ENCODE measurements at places on chromosomes 6 and 20.
A peak's percentile ranks its signal among the peaks of the same experiment; 100 is the strongest.

DNA sequence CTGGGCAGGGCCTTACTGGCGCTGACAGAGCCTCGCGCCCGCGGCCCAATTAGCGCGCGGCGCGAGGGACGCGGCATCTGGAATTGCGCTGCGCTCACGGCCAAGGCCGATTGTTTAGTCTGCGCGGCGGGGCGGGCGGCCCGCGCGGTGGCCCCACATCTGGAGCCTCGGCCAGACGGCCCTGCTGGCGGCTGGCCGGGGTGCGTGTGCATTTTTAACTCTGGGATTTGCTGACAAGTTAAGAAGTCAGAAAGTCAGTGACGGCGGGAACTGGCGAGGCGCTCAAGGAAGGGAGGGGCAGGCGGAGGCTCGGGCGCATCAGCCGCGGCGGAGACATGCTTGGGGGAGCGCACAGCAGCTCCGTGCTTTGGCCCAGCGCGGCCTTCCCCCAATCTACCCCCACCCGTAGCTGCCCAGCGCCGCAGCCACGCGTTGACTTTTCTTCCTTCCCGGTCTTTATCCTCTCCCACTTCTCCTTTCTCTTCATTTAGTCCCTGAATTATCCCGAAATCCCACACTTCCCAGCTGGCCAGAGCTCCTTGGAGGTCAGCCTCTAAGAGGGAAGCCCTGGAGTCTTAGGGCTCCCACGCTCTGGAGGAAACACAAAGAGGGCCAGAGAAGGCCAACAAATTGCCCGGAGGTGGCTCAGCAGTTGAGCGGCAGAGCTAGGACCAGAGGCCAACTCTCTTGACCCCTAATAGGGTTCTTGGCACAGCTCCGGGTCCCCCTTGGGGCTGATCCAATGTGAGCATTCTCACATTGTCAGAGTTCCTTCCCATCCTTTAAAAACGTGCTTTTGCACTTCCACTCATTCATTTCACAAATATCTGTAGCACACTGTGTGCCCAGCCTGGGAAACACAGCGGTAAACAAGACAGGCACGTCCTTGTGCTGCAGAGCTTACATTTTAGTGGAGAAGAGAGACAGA is 40.8 kb upstream of the FOXP4 start:
- peak; percentile 88 for DNase-seq

- no peak for DNase-seq
These were observed 40.4 kb downstream of the UNC5CL start for GRCh38 chr6:40998661-40999060.

DNA sequence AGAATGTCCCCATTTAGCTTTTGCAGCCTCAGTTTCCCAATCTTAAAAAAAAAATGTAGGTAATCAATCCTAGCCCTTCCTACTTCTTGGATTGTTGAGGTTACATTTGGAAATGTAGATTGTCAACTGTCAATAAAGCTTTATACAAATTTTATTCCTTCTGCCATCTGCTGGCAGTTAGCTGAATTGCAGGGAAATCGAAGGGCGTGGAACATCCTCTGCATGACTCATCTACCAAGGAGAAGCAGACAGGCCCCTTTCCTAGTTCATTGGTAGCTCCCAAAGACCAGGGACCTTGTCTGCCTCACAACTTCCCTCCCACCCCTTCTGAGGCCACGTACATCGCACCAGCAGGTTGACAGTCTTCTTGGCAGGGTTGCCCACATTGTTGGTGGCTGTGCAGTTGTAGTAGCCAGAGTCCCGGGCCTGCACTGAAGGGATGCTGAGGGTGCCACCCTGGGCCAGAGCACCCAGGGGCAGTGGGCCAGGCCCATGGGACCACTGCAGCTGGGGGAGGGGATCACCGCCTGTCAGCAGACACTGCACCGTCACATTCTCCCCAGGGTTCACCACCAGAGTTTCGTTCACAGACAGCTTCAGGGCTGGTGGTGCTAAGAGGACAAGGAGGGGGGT is 43.6 kb downstream of the MDGA1 start:
- DNase-seq = peak; percentile 82

DNA sequence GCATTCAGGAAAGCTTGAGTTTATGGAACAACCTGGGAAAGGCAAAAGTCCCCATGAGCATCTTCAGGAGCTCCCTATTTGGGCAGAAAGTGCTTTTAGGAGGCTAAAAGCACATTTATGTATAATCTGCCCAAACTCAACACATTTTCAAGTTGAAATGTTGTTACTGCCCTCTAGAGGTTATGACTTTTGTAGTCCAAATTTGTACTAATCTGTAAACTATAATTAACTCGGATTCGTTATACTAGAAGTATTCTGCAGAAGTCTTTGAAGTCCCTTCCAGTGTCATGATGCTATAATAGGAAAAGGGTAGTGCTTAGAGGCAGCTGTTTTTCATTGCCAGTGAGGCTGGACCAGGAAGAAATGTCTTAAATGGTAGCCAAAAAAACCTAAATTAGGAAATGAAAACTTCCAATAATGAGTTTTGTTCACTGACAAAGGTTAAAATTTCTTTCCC is 44.8 kb upstream of the EMILIN3 start:
- DNase-seq = peak; percentile 62

GRCh38 chr20:3101737-3102574 is 17.4 kb upstream of the AVP start:
- DNase-seq = no peak

- no peak for DNase-seq
These were observed 453.7 kb downstream of the TENT5A start for GRCh38 chr6:81298751-81299150.

DNA sequence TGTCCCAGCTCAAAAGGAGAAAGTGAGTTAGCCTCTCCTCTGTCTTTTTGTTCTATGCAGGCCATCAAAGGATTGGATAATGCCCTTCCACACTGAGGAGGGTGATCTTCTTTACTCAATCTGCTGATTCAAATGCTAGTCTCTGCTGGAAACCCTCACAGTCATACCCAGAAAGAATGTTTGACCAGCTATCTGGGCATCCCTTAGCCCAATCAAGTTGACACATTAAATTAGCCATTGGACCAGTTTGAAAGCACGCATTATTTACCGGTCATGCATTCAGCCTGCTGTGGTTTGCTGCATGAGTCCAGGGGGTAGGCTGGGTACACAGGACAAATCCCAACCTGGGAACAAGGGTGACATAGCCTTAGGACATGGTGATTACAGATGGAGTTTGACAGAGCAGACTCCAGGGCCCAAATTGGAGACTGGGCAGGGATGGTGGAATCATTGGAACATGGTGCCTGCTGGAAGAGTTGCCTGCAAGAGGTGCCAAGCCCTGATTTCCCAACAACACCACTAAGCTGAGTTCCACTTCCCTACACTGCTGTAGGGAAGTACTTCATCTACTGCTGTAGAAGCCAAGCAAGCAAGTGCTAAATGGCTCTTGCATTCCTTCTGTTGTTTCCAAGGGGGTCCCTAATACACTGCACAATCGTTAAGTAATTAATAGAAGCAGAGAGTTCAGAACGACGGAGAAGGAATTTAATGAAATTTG is 87.7 kb downstream of the RNF182 start:
- no peak for DNase-seq

DNA sequence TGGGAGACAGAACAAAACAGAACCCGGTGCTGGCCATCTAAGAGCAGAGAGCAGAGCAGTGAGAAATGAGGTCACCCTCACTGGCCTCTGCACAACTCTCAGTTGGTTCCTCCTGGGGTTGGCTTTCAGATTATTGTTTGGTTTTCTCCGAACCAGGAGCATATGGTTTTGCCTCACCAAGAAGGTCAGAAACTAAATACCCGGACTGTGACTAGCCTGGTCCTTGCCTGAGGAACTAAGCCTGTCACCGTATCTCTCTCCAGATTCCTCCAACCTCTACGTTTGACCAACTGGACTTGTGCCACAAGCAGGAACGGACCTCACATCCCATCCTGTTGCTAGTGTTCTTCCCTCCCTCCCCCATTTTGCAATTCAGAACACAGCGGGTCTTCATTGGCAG is 450.4 kb upstream of the JARID2 start:
- DNase-seq = no peak

DNA sequence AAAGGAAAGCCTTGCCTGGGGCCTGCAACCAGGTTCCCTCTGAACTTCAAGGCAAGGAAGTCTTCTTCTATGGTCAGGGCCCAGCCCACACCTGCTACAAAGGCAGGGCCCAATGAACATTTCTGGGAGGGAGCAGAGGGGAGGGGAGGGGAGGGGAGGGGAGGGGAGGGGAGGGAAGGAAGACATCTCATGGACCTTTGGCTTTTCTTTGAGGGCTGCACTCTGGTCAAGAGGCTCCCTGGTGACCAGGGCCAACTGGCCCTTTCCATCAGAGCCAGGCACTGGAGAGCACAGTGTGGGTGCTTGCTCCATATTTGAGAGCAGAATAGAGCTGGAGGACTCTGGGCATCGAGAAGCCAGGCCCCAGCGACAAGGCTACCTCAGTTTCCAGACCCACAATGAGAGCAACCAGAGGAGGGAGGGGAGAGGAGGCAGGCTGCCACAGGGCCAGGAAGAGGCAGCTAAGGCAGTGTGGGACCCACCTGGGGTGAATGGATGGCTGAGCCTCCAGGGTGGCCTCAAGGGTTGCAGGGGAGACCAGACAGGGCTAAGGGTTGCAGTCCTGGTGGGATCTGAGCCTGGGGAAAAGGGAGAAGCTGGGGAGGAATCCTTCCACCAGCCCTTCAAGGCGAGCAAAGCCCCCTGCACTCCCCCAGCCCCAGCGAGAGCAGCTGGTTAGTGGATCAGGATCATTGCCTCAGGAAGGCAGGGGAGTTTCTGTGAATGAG is 84.8 kb downstream of the MRPL14 start:
- no peak for DNase-seq

- no peak for DNase-seq
These were observed 93.2 kb downstream of the JARID2 start for GRCh38 chr6:15339081-15339480.

- no peak for DNase-seq
These were observed 516.0 kb downstream of the LMBRD1 start for GRCh38 chr6:69280858-69281257.

DNA sequence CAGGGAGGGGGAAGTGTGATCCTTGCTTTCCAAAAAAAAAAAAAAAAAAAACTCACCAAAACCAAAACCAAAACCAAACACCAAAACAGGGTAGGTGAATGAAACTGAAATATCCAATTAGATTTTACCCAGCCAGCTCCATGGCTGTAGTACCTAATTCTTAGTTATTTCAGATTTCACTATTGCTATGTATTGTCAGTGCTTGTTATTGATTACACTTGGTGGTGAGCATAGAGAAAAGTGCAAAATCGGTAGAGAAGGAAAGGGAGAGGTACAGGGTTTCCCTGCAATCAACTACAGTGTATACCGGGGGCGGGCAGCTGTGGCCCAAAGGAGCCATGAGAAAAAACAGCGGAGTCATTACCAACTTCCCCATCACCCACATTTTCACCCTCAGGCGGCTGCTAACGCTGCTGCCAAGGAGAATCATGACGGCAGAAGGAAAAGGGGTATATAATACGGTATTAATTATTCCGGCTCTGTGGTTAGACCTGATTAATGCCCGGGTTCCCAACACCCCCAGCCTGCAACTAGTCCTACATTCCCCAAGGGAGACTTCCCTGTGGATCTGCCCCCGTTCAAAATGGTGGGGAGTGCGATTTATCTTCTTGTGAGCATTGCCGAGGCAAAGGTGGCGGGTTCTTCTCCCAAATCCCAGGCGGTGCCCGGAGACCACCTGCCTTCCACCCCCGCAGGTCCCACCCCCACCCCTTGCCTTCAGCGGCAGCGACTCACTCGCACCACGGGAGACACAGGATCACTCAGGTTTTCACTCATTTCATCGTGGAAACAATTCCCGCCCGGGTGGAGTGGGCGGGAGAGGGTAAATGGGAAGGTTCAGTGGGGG is at the start of gene C6orf62:
TSS of gene C6orf62 (minus strand) at position 30 of the 847 bp plus-strand sequence. CDS start 486 bp downstream, outside the sequence.
- peak; percentile 29 for DNase-seq

DNA sequence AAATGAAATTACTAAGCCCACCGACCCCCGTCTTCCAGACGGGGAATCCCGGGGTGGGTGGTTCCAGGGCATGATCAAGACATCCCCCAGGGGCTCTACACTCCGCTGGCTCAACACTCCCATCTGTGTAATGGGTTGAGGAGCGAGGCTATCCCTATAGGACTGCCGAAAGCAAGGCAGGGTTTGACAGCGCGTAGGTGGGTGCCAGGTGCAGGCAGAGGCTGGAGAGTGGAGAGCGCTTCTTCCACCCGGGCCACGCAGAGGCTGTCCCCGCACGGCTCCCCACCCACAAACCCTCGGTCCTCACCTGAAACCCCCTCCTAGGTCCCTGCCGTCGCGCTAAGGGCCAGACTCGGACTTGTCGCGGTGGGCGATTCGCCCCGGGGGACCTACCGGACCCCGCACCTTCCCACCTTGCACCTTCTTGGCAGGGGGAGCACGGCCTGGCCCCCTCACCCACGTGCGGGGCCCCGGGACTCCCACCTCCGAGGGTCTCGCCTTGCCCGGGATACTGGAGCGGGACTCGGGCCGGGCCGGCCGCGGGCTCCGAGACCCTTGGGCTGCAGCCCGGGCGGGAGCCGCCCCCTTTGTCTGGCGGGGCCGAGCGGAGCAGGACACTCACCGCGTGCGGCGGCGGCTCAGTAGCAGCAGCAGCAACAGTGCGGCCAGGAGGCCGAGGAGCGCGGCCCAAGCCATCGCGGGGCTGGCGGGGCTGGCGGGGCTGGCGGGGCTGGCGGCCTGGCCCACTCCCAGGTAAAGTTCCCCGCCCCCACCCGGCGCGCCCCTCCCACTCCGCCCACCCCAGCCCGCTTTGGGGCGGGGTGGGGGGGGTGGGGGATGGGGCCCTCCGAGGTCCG is at the start of gene PTGIS:
TSS of gene PTGIS (minus strand) at position 717 of the 857 bp plus-strand sequence. CDS start at position 696, 21 bp downstream.
- DNase-seq = peak; percentile 60

DNA sequence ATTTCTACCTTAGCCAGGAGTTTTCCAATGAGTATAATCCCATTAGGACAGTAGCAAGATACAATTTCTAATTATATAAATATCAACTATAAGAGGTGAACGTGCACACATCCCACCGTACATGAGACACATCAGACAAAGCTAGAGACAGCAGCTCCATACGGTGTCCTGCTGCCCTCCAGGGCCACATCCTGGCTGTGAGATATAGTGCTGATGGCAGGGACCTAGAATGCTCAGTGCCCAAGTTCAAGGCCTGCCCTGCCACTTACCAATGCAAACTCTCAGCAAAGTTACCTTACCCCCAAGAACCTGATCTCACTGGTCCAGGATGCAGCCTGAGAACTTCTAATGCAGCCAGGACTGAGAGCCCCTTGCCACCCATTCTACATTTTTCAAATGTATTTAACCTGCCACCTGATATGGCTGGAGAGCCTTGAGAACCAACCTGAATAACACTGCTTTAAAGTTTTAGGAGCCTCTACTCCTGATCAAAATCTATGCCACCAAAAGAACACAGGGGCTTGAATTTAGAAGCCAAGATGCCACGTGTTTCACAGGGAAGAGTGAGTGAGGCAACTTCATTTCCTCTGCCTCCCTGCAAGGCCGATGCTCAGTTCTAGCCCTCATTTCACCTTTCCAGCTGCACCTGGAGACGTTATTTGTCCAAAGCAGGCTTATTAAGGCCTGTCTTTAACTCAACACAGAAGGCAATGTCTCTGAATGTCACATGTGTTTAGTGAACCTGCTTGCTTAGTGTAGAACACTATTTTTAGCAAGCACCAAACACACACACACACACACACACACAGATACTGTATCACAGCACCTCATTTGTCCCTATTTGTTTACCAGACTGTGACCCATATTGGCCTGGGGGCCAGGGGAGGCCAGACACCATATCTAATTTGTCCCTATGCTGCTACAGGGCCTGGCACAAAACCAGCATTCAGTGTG is 6.1 kb downstream of the NFATC2 start:
- no peak for DNase-seq
